ENCODE measurements at places on chromosomes 2 and 18.

DNA sequence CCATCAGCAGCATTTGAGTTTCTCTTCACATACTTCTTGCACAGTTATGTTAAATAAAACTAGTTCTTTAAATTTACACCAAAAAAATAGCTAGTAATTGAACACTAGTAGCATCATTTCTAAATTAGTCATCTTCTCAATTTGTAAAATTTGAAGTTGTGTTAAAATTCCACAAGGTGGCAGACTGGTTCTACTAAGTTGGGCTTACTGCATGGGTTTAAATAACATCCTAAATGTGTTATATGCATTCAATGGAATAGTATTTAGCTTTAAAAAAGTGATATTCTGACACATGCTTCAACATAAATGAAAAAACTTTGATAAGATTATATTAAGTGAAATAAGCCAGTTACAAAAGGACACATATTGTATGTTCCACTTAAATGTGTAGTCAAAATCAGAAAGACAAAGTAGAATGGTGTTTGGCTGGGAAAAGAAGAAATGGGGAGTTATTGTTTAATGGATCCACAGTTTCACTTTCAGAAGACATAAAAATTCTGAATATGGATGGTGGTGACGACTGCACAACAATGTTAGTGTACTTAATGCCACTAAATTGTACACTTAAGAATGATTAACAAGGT, 28.7 kb upstream of the RPRD1A start:
- no peak for DNase-seq

- DNase-seq: no peak
Observed at GRCh38 chr2:88807237-88807962, 115.9 kb downstream of the RPIA start.

- DNase-seq: no peak
Observed at GRCh38 chr18:39862341-39862740, 2092.7 kb upstream of the PIK3C3 start.

GRCh38 chr2:85446296-85447221, 28.0 kb downstream of the SH2D6 start:
- no peak for DNase-seq

GRCh38 chr2:133431289-133431688, 137.0 kb downstream of the NCKAP5 start:
- DNase-seq: no peak

GRCh38 chr2:52034706-52035105, 1002.8 kb upstream of the NRXN1 start:
- DNase-seq: no peak

DNA sequence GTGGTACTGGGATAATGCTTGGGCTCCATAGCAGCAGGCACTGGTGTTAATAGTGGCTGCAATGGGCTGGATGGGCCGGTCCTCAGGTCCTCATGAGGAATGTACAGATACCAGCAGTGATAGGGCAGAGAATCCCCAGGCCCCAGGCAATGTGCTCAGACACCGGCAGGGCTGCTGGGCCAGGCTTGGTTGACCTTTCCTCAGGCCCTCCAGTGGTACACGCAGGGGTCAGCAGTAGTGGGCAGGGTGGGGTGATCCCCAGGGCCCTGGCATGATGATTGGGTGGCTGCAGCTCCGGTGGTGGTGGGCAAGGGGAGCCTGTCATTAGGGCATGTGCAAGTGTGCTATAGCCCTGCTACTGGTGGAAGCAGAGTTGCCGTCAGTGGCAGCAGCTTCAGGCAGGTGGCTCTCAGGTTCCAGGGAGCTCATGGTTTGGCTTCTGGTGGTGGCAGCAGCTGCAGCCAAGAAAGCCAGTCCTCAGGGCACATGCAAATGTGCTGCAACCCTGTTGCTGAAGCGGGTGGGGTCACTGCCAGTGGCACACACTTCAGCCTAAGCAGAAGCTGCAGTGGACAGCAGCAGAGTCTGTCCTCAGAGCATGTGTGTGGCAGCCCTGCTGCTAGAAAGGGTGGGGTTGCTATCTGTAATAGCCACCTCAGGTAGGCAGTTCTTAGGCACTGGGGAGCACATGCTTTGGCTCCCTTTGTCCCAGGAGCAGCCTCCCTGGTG, 56.8 kb downstream of the CCNT2 start:
- no peak for DNase-seq

- no peak for DNase-seq
Observed at GRCh38 chr2:162196638-162197037, 44.6 kb upstream of the GCG start.

DNA sequence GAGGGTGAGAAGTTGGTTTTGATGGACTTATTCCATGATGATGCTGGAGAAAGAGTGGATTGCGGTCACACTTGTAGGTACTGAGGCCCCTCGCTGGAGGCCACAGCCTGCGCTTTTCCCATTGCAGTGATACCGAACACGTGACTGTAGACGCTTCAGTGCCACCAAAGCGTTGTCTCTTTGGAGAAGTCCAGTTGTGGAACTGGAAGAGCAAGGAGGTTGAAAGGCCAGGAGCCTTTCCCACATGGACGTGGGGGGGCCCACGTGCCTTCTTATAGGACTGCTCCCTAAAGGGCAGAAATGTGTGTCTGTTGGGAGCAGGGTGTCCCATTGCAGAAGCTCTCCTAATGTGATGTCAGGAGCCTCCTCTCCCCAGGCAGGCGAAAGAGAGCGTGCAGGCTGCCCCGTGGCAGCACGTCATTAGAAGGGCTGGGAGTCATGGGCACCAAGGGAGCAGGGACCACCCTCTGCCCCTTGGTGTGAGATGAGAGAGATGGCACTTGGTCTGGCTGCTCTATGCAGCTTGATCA, 31.5 kb downstream of the LPIN1 start:
- no peak for DNase-seq

GRCh38 chr2:180846756-180847472, 133.5 kb upstream of the UBE2E3 start:
- DNase-seq: no peak

DNA sequence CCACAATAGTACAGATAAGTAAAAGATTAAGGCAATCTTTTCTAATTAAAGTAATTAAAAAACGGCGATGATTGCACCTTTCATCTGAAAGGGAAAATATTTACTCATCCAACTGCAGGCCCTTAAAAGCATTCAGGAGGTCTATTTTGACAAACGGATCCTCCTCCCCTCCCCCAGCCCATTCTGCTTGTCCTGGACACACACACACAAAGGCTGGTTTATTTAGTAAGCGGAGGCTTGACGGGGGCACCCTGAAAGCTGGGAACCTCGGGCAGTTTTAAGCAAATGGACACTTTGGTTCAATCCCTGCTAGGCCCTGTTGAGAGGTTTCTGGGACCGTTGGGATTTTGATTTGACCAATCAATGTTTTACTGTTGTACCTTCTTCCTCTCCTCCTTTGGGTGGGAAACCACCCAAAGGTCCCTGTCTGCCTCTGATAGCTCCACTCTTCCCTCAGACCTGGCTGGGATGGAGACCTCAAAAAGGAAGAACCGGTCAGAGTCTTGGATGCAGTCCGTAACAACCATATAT, 135.8 kb upstream of the HAAO start:
- DNase-seq: no peak

DNA sequence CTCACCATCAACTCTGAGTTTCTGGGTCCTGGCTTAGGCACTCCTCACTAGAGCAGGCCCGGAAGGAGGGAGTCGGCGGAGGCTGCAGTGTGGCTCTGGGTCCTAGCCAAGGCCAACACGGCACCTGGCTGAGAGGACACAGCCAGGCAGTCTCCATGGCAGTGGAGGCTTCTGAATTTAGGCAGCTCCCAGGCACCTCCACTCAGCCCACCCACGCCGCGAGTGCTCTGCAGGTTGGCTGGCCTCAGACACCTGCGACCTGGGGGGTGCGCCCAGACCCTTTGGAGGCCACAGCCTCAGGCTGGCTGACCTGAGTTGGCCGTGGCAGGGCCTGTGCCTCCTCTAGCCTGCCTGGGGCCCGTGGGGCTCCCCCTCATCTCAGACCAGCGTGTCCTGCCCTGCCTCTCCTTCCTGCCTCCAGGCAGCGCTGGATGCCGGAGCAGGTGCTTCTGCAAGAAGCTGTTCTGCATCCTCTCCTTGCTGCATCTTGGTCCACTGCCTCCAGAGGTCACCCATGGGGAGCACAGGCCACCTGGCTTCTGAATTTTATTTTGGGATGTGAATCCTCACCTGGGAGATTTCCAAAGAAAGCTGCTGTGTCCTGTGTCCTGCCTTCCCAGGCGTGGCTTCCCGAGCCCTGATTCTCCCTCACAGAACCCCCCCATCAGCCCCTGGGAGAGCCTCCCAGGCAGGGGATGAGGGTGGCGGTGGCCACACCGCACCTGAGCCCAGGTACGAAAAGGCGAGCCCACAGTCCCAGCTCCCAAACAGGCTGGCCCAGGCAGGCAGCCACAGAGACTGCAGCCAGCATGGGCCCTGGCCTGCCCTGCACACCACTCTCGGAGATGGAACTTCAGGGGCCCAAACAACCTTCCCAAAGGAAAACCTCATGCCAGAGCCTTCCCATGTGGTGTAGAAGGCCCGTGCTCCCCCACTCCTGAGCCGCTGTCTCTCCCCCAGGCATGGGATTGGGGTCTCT, 23.4 kb downstream of the AQP12A start:
- DNase-seq: no peak

DNA sequence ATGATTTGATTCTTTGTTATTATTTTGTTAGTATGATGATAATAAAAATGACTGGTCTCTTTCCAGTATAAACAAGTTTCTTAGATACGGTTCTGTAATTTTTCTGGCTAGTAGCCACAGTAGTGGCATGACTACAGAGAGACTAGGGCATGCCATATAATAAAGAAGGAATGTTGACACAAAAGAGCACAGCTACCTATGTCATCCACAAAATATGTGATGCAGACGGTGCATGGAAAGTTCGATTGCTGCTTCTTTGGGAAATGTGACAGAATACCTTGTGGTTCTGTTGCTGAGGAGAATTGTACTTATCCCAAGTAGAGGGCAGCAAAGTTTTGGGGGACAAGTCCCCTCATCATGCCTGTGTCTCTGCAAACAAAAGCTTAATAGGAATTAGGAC, 26.1 kb upstream of the SETBP1 start:
- DNase-seq: no peak

DNA sequence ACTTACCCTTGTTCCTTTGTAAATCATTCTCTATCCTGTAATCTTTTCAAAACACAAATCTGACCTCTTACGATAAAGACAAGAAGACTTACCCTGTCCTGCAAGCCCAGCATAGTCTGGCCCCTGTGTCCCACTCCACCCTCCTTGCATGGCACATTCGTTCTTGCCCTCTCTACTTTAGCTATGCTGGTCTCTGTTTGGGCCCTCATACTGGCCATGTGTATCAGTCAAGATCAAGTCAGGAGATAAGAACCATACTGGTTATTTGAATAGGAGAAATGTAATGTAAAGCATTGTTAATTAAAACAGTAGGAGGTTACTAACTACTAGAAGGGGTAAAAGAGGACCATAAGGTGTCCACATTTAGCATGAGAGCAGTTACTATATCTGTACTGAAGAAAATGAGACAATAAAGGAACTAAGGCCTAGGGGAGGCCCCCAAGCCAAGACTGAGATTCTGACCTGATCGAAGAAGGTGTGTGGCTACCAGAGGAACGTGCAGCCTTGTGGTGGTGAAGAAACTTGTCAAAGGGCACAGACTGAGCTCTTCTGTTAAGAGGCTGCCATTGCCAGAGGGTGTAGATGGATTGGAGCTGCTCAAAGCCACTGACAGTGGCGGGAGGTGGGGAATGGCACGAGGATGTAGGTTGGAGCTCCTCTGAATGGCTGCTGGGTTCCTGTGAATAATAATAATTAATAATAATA, 80.8 kb downstream of the KCTD18 start:
- DNase-seq: no peak

GRCh38 chr18:70276416-70277191, 12.2 kb upstream of the SOCS6 start:
- DNase-seq: no peak

- DNase-seq: no peak
Observed at GRCh38 chr2:111176388-111176787, 55.7 kb downstream of the BCL2L11 start.

- DNase-seq: no peak
Observed at GRCh38 chr18:23283916-23284430, 148.7 kb downstream of the CABLES1 start.

- no peak for DNase-seq
Observed at GRCh38 chr2:54639609-54640008, 83.9 kb upstream of the EML6 start.

GRCh38 chr2:18381386-18381785, 179.1 kb downstream of the RDH14 start:
- no peak for DNase-seq

GRCh38 chr2:211367293-211367692, 810.9 kb downstream of the CPS1 start:
- no peak for DNase-seq

- DNase-seq: no peak
Observed at GRCh38 chr2:25373269-25373981, 31.7 kb upstream of the DNMT3A start.

DNA sequence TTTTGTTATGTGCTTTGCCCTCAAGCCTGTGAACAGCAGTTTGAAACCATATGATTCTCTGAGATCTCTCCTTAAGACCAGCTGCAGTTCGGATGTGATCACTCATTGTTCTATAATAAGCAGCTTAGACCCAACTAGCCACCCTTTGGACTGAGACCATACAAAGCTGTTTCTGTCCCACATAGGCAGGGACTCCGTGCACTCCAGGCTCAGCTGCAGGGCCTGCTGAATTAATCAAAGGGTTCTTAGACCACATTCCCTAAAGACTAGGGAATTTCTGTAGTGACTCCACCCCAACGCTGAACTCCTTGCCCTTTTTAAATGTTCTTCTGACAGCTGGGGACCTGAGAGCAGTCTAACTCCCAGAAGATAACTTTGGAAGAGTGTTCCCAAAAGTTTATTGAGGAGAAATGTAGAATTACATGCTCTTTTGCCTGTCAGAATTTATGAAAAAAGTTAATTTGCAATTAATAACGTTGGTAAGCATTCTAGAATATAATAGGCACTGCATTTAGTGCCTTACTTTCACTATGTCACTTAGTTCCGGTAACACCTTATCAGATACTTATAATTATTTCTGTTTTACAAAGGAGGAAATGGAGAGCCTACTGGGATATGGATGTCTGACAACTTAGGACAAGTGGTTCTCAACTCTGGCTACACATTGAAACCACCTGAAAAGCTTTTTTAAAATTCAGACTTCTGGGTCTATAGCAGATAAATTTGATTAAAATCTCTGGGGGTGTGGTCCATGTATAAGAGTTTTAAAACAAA, 42.3 kb downstream of the GULP1 start:
- no peak for DNase-seq

DNA sequence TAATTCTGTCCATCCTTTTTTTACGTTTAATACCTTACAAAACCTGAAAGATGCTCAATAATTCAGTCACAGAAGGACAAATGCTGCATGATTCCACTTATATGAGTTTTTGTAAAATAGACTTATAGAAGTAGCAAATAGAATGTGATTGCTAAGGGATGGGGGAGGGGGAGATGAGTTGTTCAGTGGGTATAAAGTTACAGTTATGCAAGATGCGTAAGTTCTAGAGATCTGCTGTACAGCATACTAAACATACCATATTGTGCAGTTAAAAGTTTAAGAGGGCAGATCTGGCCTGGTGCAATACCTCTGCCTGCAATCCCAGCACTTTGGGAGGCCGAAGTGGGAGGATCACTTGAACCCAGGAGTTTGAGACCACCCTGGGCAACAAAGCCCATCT, 78.8 kb downstream of the TET3 start:
- DNase-seq: no peak

Data from activated naive CD4-positive, alpha-beta T cell (primary cell).